ENCODE measurements at places on chromosomes 16 and 17.

DNA sequence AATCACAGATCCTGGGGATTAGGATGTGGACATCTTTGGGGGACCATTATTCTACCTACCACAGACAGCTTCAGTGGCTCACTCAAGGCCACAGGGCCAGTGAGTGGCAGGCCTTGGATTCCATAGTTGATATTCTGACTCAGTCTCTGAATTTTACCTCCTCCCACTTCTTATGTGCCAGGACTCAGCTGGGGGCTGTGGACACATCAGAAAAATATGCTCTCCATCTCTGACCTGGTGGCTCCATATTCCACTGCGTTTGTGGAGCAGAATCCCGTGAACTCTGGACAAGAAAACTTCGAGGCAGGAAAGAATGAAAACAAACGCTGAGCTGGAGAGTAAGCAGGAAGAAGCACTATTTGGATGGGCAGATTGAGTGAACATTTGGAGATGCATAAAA lies 301.8 kb upstream of the MAF start:
- no peak for DNase-seq

DNA sequence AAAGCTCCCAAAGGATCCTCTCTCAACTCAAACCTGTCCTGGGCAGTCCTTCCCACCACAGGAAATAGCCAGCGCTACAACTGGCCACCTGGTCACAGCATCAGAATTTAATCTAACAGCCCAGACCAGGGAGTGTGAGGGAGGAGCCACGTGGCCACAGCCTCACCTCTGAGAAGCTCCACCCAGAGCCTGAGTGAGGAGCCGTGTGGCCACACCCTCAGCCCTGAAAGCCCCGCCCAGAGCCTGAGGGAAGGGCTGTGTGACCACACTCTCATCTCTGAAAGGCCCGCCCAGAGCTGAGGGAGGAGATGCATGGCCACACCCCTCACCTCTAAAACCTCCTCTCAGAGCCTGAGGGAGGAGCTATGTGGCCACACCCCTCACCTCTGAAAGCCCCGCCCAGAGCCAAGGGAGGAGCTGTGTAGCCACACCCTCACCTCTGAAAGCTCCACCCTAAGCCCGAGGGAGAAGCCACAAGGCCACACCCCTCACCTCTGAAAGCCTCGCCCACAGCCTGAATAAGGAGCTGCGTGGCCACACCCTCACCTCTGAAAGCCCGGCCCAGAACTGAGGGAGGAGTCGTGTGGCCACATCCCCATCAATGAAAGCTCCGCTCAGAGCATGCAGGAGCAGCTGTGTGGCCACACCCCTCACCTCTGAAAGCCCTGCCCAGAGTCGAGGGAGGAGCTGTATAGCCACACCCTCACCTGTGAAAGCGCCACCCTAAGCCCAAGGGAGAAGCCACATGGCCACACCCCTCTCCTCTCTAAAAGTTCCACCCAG lies 28.6 kb downstream of the SLC38A8 start:
- DNase-seq, result no peak

GRCh38 chr16:31215287-31216162 lies 1.4 kb downstream of the PYDC1 start:
- no peak for DNase-seq

- no peak for DNase-seq
These were observed 4.1 kb upstream of the MED24 start for GRCh38 chr17:40058186-40058784.

GRCh38 chr17:65515959-65516948 lies 45.2 kb downstream of the AXIN2 start:
- DNase-seq, result no peak

All from omental fat pad (tissue), 4 donors.